NCI-H1436 treated with DMSO at 0.1 percent for 48 hours (cell line): ENCODE measurements at places on chromosomes 3 and 15.

DNA sequence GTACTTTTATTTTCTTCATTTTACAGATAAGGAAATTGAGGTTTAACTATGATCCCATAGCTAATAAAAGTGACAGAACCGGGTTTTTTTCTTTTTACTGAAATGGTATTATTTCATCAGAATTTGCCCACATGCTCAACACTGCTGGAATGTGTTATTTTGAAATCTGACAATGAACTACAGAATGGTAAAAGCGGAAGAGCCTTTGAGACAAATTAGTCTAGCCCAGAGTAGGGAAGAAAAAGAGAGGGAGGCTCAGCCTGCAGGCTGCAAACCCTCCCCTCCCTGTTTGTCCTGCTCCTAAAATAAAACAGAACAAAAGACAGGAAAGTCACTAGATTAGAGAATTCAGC, 100.3 kb upstream of the LIPC start:
- DNase-seq: no peak

GRCh38 chr3:79038636-79039035, 729.2 kb downstream of the ROBO1 start:
- DNase-seq: no peak

GRCh38 chr3:102114264-102114979, 265.1 kb downstream of the NFKBIZ start:
- DNase-seq: no peak

DNA sequence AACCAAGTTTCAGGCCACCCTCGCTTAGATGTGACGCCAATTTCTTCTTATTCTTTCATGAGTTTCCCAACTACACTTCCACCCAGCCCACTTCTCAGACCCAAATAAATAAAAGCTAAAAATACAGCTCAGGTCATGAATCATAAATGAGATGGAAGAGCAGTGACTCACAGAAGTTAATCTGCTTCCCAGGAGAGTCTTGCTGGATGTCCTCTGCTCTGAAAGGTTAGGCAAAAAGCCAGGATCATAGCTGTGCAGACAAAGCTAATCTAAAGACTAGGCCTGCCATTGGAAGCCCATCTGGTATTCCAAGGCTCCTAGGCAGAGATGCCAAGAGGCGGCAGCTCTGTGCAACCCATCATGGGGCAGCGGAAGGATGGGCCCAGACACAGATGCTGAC, 24.1 kb downstream of the SHC4 start:
- DNase-seq: no peak

DNA sequence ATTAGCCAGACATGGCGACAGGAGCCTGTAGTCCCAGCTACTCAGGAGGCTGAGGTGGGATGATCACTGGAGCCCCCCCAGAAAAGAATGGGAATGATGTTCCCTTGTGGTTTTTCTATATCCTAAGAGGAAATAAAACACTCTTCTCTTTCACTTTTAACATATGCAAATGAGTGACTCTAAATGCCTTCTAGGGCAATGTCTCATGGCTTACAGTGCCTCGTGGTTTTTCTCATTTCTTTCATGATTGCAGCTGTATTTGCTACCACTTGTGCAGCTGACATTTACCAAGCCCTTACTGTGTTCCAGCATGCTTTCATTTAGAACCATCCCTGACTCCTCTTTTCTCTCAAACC, 26.4 kb downstream of the STOML1 start:
- no peak for DNase-seq

DNA sequence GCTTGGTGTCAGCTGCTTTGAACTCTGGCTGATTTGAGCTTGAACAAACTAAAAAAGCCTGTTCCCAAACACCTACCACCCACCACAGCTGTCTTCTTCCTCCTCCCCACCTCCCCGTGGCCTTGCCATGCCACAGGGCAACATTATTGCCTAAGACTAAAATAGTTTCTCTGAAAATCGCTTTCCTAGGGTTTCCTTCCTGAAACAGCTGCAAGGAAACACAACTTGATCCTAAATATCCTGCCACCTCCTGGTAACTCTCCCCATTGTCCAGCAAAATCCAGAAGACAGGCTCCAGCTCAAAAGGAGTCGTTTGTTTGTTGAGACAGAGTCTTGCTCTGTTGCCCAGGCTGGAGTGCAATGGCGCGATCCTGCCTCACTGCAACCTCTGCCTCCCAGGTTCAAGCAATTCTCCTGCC, 193.9 kb upstream of the TPM1 start:
- DNase-seq: no peak

DNA sequence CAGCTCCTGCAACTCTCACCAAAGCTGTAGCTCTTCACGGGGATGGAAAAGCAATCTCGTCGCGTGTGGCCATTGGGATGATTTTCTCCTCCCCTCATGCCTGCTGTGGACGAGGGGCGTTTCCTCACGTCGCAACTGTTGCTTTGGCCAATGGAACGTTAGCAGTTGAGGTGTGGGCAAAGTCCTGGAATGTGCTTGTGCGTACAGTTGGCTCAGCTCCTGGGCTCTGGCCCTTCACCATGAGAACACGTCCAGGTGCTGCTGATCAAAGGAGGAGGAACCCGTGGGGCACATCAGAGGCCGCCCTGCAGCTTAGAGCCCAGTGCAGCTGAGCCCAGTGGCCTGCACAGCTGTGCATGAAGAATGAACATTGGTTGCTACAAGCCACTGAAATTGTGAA, 186.1 kb downstream of the TJP1 start:
- DNase-seq: no peak

DNA sequence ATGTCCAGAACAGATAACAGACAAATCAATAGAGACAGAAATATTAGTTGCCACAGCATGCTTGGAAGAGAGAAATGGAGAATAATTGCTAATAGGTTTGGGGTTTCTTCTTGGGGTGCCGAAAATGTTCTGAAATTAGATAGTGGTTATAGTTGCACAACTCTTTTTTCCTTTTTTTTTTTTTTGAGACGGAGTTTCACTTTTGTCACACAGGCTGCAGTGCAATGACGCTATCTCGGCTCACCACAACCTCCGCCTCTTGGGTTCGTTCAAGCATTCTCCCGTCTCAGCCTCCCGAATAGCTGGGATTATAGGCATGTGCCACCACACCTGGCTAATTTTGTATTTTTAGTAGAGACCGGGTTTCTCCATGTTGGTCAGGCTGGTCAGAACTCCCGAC, 163.3 kb downstream of the PLCH1 start:
- DNase-seq: no peak

- no peak for DNase-seq
Measured at GRCh38 chr15:98850961-98851572, 156.5 kb downstream of the PGPEP1L start.

GRCh38 chr3:112351823-112352222, 18.9 kb downstream of the CD200 start:
- DNase-seq: peak; percentile 99

- no peak for DNase-seq
Measured at GRCh38 chr3:99568663-99569335, 69.6 kb upstream of the COL8A1 start.

DNA sequence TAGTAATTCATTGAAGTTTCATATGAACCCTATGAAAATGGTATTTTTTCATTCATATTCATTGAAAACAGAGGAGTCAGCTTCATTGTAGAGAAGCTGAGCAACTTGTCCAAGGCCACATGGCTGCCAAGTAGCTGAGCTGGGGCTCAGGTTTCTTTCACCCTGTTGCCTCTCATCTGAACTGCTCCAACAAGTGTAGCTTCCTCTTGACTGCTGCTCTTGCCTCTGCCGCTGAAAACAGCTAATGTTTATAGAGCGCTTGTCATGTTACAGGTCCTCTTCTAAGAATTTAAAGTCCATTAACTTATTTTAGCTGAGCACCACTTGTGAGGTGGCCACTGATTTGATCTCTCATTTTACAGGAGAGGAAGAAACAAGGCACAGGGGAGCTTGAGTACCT, 81.1 kb downstream of the PDCD6IP start:
- DNase-seq: no peak

- DNase-seq: no peak
Measured at GRCh38 chr3:86996261-86996955, 5.5 kb upstream of the VGLL3 start.

DNA sequence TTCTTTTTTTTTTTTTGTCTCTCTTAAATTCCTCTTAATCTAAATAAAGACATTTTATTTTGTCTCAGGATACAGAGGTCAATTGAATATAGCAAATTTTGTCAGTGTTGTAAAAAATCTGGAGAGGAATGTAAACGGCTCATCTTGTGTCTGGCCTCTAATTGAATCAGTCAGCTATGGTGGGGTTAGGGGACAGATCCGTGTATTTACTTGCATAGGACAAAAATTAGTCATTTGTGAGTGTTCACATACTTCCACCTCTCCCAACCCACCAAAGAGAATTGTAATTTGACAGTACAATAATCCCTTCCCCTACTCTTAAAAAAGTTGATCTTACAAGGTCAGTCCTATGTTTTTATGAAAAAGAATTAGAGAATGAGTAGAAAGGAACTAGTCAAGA, 18.3 kb downstream of the PPARG start:
- no peak for DNase-seq

GRCh38 chr3:46716461-46717441, 918 bp downstream of the PRSS50 start:
- no peak for DNase-seq

- DNase-seq: no peak
Measured at GRCh38 chr15:70493787-70494516, 269.4 kb downstream of the UACA start.

GRCh38 chr3:98918586-98918985, 17.1 kb upstream of the DCBLD2 start:
- DNase-seq: no peak

- DNase-seq: no peak
Measured at GRCh38 chr15:49989498-49989897, 129.5 kb downstream of the ATP8B4 start.

DNA sequence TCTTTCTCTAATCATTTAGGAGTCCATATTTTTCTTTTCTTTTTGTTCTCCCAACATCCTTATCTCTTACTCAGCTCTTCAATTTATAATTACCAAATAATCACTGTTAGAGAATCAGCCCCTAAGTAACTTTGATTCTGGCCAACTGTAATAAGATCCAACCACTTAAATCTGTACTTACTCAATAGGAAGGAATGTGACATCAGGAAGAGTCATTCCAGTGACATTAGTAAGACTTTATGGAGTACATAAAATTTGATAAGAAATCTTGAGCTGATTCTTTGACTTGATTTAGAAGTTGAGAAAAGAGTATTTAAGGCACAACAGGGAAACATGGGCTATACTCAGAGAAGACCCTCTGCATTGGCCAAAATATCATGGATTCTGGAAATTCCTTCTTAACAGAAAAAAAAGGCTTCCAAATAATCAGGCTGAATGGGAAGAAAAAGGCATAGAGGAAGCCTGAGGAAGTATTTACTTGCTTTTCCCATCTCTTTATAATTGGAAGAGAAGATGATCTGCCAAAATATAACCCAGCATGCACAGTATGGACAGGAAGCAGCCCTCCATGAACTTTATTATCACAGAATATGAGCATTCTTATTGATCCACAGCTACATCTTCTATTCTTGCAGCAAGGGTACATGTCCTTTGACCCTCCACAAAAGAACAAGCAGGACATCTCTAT, 289.7 kb upstream of the TPRG1 start:
- DNase-seq: no peak

GRCh38 chr3:55802816-55803215, 315.7 kb upstream of the WNT5A start:
- no peak for DNase-seq

DNA sequence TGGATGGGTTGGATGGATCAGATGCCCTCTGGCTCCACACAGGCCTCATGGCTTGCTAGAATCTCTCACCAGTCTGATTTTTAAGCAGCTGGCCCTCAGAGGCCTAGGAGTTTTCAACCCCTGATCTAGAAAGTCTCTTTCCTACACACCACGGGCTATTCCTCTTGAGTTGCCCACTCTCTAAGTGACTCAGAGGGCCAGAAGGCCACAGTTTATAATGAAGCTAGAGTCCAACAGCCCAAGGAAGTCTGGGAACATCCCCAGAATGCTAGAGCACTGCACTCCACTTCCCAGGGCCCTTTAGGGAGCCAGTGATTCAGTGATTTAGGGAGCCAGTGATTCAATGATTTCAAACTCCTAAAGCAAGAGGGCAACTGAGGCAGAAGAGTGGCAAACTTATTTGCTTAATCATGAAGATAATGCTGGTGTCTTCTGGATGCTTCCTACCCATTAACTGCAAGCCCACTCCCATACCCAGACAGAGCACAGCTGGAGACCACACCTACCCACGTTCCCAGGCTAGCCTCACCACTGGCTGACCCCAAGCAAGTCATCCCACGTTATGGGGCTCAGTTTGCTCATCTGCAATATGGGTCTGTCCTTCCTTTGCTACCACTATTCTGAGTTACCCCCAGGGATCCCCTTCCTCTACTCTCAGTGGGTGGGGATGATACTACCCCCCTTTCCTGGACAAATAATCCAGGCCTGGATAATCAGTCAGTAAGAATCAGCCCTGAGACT, 36.7 kb downstream of the ABTB1 start:
- no peak for DNase-seq

GRCh38 chr3:149462581-149463011, 11.9 kb upstream of the TM4SF4 start:
- DNase-seq: no peak

GRCh38 chr15:80325206-80325605, 73.2 kb upstream of the CTXND1 start:
- DNase-seq: no peak

- DNase-seq: no peak
Measured at GRCh38 chr3:160808838-160809237, 52.8 kb downstream of the PPM1L start.

DNA sequence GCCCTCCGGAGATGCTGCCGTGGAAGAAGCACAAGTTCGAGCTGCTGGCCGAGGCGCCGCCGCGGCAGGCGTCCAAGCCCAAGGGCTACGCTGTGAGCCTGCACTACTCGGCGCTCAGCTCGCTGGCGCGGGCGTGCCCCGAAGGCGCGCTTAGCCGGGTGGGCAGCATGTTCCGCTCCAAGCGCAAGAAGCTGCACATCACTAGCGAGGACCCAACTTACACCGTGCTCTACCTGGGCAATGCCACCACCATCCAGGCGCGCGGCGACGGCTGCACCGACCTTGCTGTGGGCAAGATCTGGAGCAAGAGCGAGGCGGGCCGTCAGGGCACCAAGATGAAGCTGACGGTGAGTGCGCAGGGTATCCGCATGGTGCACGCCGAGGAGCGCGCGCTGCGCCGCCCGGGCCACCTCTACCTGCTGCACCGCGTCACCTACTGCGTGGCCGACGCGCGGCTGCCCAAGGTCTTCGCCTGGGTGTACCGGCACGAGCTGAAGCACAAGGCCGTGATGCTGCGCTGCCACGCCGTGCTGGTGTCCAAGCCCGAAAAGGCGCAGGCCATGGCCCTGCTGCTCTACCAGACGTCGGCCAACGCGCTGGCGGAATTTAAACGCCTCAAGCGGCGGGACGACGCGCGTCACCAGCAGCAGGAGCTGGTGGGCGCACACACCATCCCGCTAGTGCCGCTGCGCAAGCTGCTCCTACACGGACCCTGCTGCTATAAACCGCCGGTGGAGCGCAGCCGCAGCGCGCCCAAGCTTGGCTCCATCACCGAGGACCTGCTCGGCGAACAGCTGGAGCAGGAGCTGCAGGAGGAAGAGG, 1.3 kb downstream of the FAM43A start:
- no peak for DNase-seq

GRCh38 chr15:84669726-84670125, 11.7 kb upstream of the NMB start:
- no peak for DNase-seq
